Left lung (tissue), 14 donors: ENCODE measurements at places on chromosomes 1 and 21. TPM values are rescaled to one million over a fixed set of nuclear protein-coding genes. Genes with fewer than 3 reads are reported as not detected.

DNA sequence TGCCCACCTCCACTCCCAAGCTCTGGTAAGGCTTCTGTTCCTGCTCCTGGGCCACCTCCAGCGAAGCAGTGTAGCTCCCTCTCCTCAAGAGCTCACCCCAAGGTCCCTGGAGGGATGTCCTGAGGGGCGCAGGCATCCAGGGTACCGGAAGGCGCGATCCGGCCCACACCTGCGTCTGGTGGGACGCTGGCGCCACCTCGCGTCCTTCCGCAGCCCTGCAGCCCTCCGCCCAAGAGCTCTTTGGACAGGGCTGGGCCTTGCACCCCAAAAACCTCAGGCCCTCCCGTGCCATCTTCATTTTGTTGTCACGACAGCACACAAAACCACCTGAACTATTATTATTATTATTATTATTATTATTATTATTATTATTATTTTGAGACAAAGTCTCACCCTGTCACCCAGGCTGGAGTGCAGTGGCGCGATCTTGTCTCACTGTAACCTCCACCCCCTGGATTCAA lies 49.2 kb upstream of the PAX7 start:
- no peak for DNase-seq

DNA sequence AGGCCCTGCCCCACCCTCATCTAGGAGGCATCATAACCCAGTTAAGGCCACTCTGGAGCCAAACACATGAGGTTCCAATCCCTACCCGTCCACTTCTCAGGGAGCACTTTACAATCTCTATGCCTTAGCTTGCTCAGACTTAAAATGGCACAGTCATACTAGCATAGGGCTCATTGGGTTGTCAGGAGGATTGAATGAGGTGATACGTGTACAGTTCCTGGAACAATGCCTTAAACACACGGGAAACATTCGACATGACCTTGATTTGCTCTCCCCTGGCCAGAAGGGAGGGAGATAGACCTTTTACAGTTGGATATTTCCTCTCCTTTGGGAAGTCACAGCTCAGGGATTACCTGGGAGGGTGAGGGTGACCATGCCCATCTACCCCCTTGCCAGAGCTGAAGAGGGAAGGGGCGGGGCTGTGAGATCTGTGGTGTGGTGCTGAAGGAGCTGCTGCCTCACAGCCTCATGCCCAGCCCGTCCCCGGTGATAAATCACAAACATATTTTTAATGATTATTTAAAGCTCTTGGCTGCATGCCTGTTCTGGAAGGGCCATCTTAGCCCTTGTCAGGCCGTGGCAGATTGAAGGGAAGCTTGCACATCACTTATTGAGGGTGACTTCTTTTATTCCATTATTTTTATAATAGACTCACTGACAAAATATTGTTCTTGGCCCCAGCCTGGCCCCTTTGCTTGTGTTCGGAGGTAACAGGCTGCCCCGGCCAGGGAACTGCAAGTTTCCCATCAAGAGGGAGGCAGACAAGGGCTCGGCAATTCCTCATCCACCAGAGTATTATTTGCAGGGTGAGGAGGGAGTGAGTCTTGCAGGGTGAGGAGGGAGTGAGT lies 83.4 kb downstream of the FOXD2 start:
- no peak for DNase-seq

GRCh38 chr1:233238884-233239431 lies 56.6 kb downstream of the PCNX2 start:
- DNase-seq = no peak

- DNase-seq = peak; percentile 63
Observed at GRCh38 chr1:86914998-86915736, 732 bp downstream of the HS2ST1 start.

DNA sequence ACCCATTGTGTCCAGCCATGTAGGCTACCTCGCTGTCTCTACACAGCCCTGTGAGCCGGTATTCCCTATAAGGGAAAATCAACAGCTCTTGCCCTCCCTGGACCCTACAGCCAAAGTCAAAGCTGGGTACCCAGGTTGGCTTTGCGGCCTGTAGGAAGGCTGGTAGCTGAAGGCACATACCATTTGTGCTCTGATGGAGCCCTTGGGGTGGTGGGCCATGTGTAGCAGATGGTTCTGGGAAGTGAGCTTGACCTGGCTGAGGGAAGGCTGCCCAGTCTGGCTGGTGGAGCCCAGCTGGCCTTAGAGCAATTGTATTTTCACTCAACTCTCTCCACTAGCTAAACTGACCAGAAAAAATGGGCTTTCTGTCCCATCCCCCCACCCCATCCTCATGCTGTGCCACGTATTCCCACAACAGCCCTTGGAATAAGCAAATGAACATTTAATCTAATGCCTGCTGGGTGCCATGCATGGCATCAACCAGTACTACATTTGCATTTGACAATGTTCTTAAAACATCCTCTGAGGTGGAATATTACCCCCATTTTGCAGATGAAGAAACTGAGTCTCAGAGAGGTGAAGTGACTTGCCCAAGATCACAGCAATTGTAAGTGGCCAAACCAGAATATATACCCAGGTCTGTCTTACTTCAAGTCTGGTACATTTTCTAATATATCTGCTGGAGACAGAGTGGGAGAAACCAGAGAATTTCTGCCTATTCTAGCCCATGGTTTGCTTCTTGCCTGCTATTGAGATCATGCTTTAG lies 56.8 kb downstream of the NDUFS5 start:
- no peak for DNase-seq

DNA sequence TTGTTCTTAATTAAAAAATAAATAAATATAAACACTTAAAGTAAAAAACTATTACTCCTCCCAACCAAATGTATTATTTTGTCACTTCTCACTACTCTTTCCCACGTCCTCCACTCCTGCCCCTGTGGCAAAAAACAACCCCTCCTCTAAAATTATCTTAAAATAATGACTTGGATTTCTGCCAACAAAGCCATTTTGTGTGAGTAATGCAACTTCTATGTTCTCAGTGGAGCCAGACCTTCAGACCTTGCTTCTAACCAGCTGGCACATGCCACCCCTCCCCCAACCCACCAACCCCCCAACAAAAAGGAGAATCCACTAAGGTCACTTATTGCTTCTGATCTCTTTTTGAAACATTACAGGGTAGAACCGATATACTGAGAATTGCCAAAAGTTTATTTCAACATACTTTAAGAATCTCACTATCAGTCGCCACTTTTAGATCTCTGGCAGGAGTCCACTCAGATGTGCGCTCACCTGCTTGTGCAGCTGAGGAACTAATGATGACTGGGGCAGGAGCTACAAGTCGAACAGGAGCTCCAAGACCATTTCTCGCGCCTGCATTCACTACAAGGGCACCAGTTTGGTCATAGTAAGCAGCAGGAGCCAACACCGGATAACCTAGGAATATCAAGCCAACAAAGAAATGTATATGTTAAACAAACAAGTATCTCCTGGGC lies 58.3 kb upstream of the SDC3 start:
- DNase-seq = peak; percentile 33

DNA sequence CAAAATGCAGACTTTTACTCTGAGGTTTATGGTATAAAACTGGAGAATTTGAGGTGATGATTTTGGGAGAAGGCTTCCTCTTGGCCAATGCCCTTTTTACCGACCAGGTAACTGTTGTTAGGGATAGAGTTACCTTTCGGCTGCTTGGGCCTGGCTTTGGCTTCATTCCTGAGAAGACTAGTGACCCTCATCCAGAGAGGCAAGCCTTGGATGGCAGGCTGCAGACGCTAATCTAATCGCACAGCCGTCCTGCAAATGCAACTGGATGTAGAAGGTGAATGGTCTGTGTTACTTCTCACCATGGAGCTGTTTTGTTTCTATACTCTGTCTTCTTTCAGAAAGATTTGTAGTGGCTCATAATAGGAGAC lies 124.6 kb downstream of the CNIH3 start:
- no peak for DNase-seq

DNA sequence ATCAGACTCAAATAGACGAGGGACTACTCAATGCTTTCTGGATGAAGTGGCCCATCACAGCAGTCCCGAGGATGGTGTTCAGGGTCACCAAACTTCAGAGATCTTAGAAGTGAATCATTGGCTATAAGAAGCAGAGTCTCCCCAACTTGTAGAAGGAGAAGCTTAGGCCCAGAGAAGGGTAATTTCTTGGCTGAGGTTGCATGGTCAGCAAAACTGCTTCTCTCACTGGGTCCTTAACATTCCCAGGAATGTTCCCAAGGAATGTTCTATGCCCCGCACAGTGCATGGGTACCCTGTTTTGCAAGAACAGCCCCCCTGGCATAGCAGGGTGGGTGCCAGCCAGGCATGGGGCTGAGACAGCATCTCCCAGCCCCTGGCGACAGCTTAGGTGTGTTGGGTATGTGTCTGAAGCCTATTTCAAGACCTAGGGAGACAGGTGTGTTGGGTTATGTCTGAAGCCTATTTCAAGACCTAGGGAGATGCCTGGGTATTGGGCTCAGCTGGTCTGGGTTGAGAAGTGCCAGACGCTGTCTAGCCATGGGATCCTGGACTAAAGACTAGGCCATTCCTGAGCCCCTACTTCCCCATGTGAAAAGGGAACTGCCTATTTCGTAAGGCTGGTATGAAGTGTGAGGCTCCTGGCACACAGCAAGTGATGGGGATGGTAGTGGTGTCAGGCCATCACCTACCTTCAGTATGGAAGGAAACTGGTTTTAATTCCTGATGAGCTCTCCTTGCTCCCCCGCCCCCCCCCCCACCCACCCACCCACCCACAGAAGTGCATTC lies 26.1 kb downstream of the PADI6 start:
- no peak for DNase-seq

GRCh38 chr1:221858818-221859611 lies 117.1 kb upstream of the DUSP10 start:
- no peak for DNase-seq

- no peak for DNase-seq
Observed at GRCh38 chr1:7628273-7628672, 142.8 kb upstream of the VAMP3 start.

TSACC gene
- total RNA-seq = not detected

SH2D5 gene
- 0.12 TPM for total RNA-seq

LRRC39 gene
- total RNA-seq = 0.35 TPM

DAP3 gene
- total RNA-seq = 71.7 TPM

TNFRSF14 gene
- total RNA-seq = 90.8 TPM

RGS13 gene
- 0.81 TPM for total RNA-seq

PERM1 gene
- not detected for total RNA-seq
